ENCODE measurements at places on chromosomes 13 and 19.

DNA sequence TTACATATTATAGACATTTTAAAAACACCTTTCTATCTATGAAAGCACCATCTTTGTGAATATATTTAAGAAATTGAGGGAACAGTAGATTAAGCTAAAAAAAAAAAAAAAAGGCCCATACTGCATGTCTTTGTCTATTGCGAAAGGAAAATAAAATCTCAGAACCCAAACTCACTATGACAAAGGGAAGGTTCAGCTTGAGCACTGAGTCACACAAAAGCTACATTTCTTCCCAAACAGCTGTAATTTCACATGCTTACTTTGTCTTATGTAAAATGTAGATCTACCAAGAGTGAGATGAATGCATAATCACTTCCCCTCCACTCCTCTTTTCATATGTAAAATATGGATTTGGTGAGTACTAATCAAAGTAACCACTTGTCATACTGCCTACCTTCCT, 640.1 kb upstream of the KLF12 start:
- DNase-seq = no peak

- DNase-seq = no peak
These were observed 38.7 kb upstream of the ZNF766 start for GRCh38 chr19:52230685-52231084.

GRCh38 chr13:77222000-77222690, 104.7 kb downstream of the MYCBP2 start:
- no peak for DNase-seq

- peak; percentile 57 for DNase-seq
These were observed 62.1 kb downstream of the DGKH start for GRCh38 chr13:42110410-42111155.

- no peak for DNase-seq
These were observed 1.7 kb downstream of the DMPK start for GRCh38 chr19:45780448-45781213.

GRCh38 chr19:47493378-47494210, 9.6 kb upstream of the KPTN start:
- DNase-seq = no peak

DNA sequence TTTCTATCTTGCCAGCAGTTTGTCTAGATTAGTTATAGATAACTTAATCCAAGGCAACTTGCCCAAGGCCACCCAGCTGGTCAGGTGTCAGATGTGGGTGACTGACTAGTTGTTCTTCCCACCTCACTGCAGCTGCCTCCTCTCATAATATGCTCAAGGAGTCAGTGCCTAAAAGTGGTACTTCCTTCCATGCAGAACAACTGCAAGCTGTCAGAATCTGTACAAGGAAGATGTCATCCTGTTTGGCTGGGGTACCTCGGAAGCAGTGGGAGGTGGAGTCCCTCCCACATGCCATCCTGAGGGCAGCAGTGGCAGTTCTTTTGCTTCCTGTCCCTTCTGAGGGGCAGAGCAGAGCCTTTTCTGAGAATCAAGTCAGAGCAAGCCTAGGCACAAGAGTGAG, 193.2 kb upstream of the RFC3 start:
- no peak for DNase-seq

- peak; percentile 71 for DNase-seq
These were observed 674 bp downstream of the BRD4 start for GRCh38 chr19:15331419-15332310.

- DNase-seq = peak; percentile 30
These were observed 20.8 kb downstream of the NOVA2 start for GRCh38 chr19:45952686-45953505.

DNA sequence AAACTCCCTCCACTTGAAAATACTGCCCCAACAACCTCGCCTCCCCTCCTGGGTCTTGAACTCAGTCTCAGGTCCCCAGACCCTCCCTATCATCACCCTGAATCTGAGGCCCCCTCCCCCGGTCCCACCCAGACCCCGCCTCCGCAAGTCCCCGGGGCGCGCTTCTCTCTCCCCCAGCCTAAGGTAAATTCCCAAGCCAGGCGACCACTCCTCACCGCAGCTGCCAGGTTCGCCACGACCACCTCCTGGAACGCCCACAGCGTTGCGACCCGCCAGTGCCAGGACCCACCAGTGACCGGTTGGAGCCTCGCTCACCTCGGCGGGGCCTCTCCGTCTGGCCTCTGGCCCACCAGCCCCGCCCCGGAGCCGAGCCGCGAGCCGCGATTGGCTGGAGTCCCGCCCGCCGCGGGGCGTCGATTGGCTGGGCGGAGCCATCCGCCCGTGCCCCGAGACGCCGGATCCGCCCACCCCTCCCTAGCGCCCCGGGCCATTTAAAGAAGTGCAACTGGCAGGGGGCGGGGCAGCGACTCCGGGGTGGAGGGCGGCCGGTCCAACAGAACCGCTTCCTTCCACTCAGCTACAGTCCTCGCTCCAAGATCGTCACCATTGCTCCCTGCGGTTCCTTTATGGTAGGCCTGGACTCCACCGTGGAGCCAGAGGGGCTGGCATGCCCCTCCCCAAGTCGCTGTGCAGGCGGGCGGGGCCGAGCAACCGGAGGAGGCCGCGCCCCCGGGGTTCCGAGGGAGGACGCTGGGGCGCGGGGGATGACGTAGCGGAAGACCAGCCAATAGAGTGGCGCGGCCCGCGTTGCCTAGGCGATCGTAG, at the start of gene SERTAD3:
SERTAD3 (minus strand) TSS at position 336 of the 825 bp plus-strand sequence. CDS start 2,255 bp downstream, outside the sequence.
- peak; percentile 98 for DNase-seq

GRCh38 chr13:99066219-99066618, 88.4 kb upstream of the DOCK9 start:
- no peak for DNase-seq

DNA sequence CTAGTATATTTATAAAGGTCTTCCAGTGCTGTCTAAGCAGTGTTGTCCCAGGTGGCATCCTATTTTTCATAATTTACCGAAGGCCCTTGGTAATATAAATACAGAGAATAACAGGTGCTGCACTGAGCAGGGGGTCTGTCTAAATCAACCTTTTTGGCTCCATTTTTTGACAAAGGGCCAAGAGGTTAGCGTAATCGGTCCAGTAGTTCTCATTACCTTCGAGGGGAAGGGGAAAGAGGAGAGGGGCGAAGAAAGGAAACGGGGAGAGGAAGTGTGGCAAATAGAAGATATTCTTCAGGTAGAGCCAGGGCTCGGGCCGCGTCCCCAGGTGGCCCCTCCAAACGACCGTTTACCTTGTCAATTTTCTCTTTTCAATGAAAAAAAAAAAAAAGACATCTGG, 749 bp upstream of the PAN3 start:
- DNase-seq = no peak

DNA sequence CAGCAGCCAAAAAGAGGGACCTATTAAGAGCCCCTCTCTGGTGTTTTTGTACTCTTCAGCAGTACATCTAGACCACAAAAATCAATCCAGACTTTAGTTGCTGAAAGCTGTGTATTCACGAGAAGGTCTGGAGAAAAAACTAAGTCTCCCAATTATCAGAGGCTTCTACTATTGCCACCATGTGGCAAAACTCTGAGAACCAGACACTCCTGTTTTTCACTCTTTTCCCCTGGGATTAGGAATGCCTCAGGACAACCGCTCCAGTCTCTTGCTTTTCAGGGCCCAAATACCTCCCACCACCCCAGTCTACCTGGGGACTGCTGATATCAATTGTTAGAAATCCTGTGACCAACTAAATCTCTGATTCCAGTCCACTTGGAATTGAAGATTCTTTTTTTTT, 30.1 kb upstream of the OBI1 start:
- no peak for DNase-seq

GRCh38 chr13:103772576-103772975, 706.4 kb upstream of the SLC10A2 start:
- no peak for DNase-seq

DNA sequence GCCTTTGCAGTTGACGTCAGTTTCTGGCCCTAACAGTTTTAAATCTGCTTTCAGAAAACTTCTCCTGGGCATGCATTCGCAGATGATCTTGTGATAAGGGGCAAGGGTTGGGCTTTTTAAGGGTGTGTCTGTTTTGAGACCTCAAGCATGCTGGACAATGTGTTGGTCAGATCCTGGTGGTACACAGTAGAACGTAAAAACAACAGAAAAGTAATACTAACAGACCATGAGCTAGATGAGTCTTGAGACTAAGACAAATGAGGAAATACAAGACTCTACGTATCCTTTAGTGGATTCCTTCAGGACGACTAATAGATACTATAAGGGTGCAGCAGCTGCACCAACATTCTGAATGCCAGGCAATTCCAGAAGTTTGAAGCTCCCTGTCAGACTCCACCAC, 237.6 kb downstream of the DNAJC15 start:
- DNase-seq = no peak

GRCh38 chr13:37766502-37766901, 103.1 kb downstream of the TRPC4 start:
- no peak for DNase-seq

GRCh38 chr13:113635048-113635420, 23.0 kb downstream of the ATP4B start:
- no peak for DNase-seq

DNA sequence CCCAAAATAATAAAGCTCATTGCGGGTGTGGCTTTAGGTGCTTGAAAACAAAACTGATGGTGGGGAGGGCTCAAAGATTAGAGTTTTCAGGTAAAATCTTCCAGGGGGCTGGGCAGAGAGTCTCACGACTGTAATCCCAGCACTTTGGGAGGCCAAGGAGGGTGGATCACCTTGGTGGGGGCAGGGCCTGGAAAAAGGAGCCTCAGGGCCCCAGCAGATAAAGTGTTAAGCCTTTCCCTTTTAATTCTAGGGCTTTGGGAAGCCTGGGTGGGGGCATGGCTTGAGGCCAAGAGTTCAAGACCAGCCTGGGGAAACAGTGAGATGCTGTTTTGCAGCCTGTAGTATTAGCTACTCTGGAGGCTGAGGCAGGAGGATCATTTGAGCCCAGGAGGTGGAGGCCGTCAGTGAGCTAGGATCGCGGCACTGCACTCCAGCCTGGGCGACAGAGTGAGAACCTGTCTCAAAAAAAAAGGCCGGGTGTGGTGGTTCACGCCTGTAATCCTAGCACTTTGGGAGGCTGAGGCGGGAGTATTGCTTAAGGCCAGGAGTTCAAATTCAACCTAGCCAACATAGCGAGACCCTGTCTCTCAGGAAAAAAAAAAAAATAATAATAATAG, 1.7 kb downstream of the IRGQ start:
- no peak for DNase-seq

DNA sequence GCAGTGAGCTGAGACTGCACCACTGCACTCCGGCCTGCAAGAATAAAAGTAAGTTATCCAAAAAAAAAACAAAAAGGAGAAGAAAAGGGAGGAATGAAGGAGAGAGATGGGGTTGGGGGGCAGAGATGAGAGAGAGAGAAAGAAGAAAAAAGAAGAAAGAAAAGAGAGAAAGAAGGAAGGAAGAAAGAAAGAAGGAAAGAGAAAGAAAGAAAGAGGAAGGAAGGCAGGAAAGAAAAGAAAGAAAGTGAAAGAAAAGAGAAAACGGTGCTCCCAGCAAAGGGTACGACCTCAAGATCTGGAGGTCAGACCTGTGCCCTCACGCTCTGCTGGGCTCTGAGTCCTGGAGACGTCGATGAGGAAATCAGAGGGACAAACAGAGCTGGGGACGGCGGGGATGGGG, 3.7 kb downstream of the A1BG start:
- DNase-seq = no peak

- DNase-seq = no peak
These were observed 14.8 kb downstream of the KCTD12 start for GRCh38 chr13:76871432-76871831.

DNA sequence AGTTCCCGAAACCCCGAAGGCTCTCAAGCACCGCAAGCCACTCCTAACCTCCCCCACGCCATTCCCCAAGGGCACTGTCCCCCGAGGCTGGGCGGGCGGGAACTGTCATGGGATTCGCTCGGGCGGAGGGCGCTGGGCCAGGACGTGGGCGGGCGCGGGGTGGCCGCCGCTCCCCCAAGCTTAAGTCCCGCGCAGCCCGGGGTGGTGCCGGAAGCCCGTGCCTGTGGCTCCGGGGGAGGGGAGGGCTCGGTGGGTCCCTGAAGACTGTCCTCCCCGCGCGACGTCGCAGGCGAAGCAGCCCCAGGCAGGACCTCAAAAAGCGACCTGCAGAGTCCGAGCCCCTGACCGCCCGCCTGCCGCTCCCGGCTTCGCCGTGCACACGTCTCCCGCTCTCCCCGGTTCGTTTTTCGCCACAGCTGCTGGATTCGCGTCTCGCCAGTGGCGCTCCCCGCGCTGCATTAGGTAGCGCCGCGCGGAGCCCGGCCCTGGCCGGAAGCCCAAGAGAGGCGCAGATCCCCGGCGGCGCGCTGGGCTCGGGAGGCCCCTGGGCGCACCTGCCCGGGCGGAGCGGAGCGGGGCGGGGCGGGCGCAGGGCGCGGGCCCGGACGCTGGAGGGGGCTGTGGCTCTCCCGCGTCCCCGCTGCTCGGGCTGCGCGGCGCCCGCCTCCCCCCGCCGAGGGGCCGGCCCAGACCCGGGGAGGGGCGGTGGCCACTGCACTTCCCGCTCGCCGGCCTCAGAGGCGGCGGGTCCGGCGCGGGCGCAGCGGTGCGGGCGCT, at the start of gene FARP1:
FARP1 (plus strand) TSS at position 715 of the 777 bp plus-strand sequence. CDS start 70,149 bp downstream, outside the sequence.
- no peak for DNase-seq

DNA sequence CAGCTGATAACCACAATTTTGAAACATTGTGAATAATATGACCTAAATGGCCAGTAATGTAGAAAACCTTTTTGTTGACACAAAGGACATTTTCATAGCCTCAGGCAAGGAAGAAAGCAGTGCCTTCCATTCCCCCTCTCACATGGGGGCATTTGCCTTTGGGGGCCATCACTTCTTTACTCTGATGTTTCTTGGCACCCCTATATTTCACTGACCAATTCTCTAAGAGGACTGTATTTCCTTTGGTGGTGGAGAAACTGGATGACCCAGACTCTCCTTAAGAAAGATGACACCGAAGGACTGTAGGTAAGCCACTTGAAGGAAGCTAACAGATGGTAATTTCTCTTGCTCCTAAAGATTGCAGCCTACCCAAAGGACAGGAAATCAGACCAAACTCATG, 254.6 kb downstream of the DCLK1 start:
- no peak for DNase-seq

DNA sequence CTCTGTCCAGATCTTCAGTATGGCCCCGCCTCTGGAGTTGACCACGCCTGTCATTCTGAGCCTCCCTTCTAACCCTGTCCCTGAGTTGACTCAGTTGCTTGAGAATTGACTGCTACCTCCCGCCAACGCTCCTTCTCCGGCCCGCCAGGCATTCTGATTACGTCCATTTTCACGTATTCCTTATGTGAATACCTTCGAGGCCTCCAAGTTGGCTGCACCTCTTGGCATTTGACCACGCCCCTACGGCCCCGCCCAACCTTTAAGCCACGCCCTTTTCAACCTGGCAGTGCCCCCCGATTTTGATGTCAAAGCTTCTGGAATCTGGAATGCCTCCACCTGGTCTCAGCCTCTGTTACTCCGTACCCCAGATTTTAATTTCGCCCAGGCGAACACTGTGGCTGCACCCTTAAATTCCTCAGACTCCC, 1.7 kb upstream of the EML2 start:
- no peak for DNase-seq

DNA sequence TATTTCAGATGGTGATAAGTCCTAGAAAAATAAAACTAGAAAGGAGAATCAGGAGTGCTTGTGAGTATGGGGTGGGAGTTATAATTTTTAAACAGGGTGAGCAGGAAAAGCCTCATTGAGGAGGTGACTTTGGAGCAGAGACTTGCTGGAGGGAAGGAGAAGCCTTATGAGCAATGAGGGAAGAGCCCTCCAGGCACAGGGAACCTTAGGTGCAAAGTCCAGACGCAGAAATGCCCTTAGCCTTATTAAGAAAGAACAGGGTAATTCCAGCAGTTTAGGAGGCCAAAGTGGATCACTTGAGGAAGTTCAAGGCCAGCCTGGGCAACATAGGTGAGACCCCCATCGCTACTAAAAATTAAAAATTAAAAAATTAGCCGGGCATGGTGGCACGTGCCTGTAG, 21.0 kb upstream of the FXYD3 start:
- no peak for DNase-seq

GRCh38 chr13:95387733-95388207, 86.5 kb upstream of the ABCC4 start:
- no peak for DNase-seq

GRCh38 chr19:6101991-6102390, 8.3 kb downstream of the RFX2 start:
- DNase-seq = no peak

Measured in activated CD4-positive, alpha-beta T cell treated with anti-CD3 and anti-CD28 coated beads for 4 hours (primary cell).